ENCODE measurements at places on chromosomes 6 and 20.

- DNase-seq, result no peak
Measured at GRCh38 chr6:23690453-23691049, 435.5 kb upstream of the NRSN1 start.

- DNase-seq, result no peak
Measured at GRCh38 chr6:99905209-99906106, 88.6 kb downstream of the MCHR2 start.

DNA sequence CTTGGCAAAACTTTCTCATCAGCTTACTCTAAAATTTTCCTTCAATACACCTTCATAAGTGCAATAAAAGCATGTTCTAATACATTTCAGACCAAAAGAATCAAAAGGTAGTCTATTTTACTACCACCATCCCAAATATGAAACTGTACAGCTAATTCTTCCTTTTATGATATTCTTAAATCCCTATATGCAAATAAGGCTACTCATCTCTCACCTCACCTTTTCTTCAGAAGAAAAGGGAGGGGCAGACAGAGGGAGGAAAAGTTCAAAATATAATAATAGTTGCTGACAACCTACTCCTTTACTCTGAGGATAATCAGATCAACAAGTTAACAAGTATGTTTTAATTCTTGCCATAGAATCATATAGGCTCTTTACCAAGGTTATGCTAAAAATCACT lies 7.4 kb downstream of the C6orf120 start:
- no peak for DNase-seq

GRCh38 chr6:63263444-63263843 lies 52.2 kb downstream of the FKBP1C start:
- no peak for DNase-seq

- no peak for DNase-seq
Measured at GRCh38 chr6:154709621-154710020, 23.6 kb upstream of the SCAF8 start.

GRCh38 chr6:19142275-19142674 lies 694.9 kb upstream of the ID4 start:
- DNase-seq, result no peak

DNA sequence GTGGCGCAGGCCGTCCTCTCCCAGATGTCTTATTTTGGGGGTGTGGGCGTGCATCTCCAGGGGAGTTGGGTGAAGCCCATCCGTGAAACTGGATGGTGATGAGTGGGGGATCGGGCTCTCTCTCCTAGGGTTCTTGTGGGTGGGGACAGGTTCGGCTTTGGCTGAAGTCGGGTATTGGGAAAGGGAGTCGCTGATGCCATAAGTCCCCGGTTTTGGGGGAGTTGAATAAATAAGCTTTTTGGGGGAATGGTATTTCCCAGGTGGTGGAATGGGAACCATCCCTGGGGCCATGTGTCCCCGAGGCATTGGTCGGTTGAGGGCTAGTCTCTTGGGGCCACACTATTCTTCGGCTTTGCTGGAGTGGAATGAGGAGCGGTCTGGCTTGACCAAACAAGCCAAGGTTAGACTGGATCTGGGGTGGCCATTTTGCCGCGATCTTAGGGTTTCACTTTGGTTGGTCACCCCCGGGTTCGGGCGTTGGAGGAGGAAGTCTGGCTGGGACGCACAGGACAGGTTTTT lies 481 bp downstream of the ZNF133 start:
- DNase-seq, result no peak

GRCh38 chr6:21596145-21596948 lies 2.8 kb downstream of the SOX4 start:
- DNase-seq, result no peak

- no peak for DNase-seq
Measured at GRCh38 chr20:23334111-23334510, 16.5 kb upstream of the NXT1 start.

DNA sequence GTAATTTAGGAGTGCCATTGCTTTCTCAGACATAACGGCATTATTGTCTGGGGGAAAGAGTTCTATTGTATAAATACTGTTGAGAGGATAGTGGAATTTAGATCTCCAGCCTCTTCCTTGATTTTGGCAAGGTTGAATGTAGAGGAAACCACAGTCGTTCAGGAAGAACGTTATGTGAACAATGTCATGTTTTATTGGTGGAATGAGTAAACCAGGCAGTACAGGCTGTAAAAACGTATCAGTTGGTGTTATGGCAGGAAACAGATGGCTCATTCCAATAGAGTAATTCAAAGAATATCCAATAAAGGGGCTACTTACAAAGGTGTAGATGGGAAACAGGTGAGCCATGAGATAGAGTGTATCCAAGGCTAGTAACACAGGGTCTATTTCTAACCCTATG lies 123.6 kb upstream of the SLC35B3 start:
- no peak for DNase-seq

GRCh38 chr20:38883081-38883980 lies 42.9 kb upstream of the FAM83D start:
- DNase-seq, result no peak

- DNase-seq, result no peak
Measured at GRCh38 chr6:12473494-12473893, 183.3 kb downstream of the EDN1 start.

DNA sequence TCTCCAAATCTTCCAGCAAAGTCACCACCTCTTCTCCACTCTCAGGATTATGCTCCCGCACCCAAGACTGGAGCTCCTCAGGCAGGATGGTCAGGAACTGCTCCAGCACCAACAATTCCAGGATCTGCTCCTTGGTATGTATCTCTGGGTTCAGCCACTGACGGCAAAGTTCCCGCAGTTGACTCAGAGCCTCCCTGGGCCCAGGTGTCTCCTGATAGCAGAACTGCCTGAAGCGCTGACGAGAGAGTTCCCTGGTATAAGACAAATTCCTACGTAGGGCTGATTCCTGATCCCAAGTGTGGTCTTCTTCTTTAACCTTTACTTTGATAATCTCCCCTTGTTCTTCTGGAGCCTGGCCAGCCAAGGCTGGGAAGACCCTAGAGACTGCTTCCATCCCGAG lies 60.6 kb downstream of the GPX5 start:
- DNase-seq, result no peak

All from stimulated activated naive CD4-positive, alpha-beta T cell treated with Interleukin-2 at 50 U/mL for 16 hours (primary cell).